ENCODE measurements at places on chromosomes 5 and 9. TPM values are rescaled to one million over a fixed set of nuclear protein-coding genes. Genes with fewer than 3 reads are reported as not detected.
A peak's percentile ranks its signal among the peaks of the same experiment; 100 is the strongest.

FOXD4 gene
- 0.52 TPM for total RNA-seq

DNA sequence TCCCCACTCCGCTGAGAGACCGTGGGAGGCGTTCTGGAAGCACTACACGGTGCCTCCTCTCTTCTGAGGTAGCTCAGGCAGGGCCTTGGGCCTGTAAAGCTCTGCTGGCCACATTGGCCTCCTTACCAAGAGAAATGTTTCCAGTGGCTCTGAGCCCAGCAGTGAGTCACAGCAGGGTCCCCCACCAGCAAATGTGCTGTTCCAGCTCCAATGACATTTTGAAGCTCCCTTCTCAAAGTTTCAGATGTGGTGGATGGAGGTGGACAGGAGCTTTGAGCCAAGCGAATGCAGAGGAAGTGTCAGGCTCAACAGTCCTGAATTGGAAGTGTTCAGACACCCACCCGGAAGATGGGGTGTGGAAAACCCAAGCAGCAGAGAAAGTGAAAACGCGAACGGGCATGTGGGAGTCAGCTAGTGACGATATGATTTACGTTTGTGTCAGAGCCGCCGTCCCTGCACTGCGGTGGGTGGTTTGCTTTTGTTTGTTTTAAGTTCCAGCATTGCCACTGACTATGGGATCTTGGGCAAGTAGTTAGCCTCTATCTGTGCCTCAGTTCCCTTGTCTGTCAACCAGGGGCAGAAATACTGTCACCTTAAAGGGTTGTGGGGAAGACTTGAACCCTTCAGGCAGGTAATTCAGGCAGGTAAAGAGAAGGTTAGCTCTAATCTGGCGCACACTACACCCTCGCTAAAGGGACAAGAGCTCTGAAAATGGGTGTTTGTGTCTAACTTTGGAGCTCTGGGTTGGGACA is 38.2 kb downstream of the C5orf15 start:
- DNase-seq: peak; percentile 70

- no peak for DNase-seq
Measured at GRCh38 chr9:80204054-80204453, 632.3 kb downstream of the TLE4 start.

DNA sequence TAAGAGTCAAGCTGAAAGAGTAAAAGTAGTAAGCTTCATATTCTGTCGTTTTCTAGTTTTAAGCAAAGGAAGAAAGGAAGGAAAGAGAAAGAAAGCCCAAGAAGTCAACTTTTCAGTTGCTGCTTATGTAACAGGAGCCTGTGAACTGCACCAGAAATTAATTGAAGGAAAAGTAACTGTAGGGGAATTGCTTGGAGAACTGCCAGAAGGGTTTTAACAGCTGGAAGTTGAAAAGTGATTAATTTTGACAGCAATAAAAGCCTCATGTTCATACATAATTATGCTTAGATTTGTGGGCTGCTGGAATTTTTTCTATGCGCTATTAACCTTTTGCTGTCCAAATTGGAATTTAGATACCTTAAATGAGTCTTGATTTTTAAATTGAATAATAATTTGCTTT is 255.7 kb downstream of the ENC1 start:
- DNase-seq: no peak

- no peak for DNase-seq
Measured at GRCh38 chr5:10138395-10139057, 111.2 kb downstream of the ATPSCKMT start.

Measured in activated CD8-positive, alpha-beta T cell treated with anti-CD3 and anti-CD28 coated beads, Interleukin-2, amount 10 ng/mL, durations not matched to agents 7 days and 5 days (primary cell).